ENCODE measurements at places on chromosomes 3 and 15. TPM values are rescaled to one million over a fixed set of nuclear protein-coding genes. Genes with fewer than 3 reads are reported as not detected.

RFTN1 gene
- 125 TPM for total RNA-seq

GRCh38 chr3:89227634-89228033, 120.2 kb downstream of the EPHA3 start:
- no peak for DNase-seq

C3orf22 gene
- not detected for total RNA-seq

CASR gene
- total RNA-seq, result not detected

DNA sequence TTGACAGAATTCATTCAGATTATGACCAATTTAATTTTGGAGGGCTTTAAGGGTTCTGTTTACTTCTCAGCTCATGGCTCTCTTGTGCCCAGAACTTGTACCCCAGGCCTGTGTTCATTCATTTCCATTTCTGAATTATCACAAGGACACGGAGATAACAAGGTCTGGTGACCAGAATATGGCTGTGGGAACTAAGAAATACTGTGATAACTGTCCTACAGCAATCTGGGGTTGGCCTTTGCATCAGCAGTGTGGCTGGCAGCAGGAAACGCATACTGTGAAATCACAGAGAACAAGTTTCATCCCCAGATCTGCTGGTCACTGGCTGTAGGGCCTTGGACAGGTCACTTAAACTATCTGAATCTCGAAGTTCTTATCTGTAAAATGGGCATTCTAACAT, 41.8 kb upstream of the TPM1 start:
- no peak for DNase-seq

- DNase-seq, result no peak
Measured at GRCh38 chr3:137764001-137764433, at the start of gene SOX14. SOX14 (plus strand) TSS chr3:137764315; CDS start chr3:137764785, 470 bp downstream.

TMEM212 gene
- not detected for total RNA-seq

DNA sequence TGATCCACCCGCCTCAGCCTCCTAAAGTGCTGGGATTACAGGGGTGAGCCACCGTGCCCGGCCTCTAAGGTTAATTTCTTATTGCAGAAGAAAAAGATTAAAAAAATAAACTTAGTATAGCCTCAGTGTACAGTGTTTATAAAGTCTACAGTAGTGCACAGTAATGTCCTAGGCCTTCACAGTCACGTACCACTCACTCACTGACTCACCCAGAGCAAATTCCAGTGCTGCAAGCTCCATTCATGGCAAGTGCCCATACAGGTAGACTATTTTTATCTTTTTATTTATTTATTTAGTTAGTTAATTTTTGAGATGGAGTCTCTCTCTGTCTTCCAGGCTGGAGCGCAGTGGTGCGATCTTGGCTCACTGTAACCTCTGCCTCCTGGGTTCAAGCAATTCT, 3.2 kb upstream of the FLNB start:
- no peak for DNase-seq

- no peak for DNase-seq
Measured at GRCh38 chr15:60713119-60714084, 234.5 kb upstream of the ICE2 start.

DPPA2 gene
- total RNA-seq, result not detected

- DNase-seq, result no peak
Measured at GRCh38 chr3:38725726-38726419, 76.4 kb upstream of the SCN5A start.

ZNF774 gene
- 0.50 TPM for total RNA-seq

DNA sequence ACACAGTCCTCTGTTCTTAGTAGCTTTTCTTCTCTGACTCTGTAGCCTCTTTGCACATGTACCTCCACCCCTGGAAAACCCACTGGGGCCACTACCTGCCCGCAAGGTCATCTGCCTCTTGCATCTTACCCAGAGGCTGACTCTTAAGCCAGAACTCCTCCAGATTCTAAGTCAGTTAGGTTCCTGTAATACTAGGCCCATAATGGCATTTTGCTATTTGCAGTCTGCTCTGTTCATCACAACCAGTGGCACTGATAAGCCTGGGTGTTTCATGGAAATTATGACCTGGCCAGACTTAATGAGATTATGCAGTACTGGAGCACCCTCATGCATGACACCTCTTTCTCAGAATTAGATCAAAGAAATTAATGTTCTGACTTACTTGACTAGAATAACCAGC, 31.7 kb upstream of the ATG7 start:
- DNase-seq, result no peak

BFSP2 gene
- total RNA-seq, result not detected

DNA sequence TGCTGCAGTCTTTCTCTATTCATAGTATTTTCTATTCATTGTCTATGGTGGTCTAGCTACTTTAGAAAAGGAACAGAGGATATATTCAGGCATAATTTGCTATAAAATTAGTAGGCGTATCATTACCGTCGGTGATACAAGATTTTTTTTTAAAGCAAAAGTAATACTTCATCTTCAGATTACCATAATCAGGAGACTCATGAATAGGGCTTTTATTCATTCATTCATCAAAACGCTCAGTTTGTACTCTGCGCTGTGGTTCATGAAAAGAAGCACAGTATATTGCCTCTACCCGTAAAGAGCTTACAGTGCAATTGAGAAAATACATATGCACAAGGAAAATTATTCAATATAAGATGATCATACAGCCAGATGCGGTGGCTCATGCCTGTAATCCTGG, 136.7 kb upstream of the CHRM5 start:
- DNase-seq, result no peak

GRCh38 chr15:65806397-65806796, 14.3 kb upstream of the DENND4A start:
- no peak for DNase-seq

GRCh38 chr15:41887893-41888292, 6.0 kb downstream of the SPTBN5 start:
- DNase-seq, result no peak

TAGLN3 gene
- total RNA-seq, result not detected

GRCh38 chr15:52295421-52296001, at the start of gene MYO5C:
MYO5C (minus strand) TSS chr15:52295804; CDS start chr15:52295636, 168 bp downstream.
- DNase-seq, result no peak

DNA sequence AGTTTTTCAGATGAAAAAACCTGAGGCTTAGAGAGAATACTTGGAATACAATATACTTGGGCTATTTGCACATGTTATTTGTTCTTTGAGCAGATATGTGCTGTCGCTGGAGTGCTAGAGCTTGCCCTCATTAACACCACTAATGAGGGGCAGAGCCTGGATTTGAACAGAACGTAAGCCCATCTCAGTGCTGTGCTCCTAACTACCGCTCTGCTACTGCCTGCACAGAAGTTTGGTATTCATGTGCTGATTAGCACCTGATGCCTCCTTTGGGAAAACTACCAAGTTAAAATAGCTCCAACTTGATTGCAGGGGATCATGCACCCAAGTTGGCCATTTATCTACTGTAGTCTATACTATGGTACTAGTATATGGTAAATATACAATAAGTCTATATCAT, 3.6 kb downstream of the GPR87 start:
- DNase-seq, result no peak

CPLX3 gene
- total RNA-seq, result not detected

GFM1 gene
- 91.2 TPM for total RNA-seq

TLR9 gene
- total RNA-seq, result 0.22 TPM

GRCh38 chr3:74287557-74287956, 326.9 kb downstream of the CNTN3 start:
- no peak for DNase-seq

- DNase-seq, result no peak
Measured at GRCh38 chr3:40523781-40524180, 979 bp upstream of the ZNF621 start.

DNA sequence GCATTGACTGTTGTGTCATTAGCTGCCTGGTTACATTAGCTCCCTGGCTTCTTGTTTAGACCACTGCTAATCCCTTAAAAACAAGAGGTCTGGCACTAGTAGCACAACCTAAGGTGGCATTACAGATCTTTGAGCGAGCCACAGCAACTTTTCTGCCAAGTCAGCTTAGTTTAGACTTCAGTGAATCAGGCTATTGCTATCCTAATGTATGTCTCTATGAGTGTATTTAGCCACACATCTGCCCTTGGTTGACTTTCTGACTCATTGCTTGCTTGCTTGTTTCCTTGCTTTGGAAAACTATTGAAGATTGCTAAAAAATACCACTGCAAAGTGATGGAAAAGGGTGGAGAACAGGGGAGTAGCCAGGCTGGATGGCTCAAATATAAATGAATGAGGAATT, 50.2 kb downstream of the CHP1 start:
- no peak for DNase-seq

DNA sequence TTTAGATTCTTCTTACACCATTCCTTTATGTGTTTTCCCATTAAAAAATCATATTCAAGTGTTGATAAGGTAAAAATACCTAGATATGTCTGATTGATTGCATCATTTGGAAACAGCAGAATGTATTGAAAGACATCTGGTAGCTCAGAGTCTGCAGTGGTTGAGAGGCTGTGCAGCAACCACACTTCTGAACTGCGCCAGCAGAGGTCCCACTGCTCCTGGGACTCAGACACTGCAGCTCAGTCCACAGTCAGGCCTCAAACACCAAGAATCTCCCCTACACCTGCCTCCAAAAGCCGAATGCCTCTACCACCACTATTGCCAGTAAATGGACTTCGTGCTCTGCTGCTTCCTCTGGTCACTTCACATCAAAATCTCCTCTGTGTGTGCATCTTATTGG, 176.9 kb upstream of the LMCD1 start:
- DNase-seq, result peak; percentile 61

DNA sequence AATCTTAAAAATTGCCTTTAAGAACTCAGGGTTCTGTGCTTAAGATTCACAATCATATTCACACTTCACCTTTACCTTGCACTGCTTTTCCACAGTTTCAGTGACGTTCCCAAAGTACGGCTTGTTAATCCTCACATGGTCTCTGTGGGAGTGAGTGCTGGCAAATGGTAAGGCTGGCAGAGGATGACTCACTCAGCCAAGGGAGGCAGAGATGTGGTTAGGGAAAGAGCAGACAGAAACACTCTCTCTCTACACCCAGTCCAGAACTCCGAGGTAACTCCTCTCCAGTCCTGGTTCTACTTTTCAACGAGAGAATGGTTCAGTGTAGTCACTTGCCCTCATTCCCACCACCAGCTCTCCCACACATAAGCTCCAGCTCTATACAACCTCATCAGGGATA, 33.1 kb downstream of the RASGRP1 start:
- no peak for DNase-seq

DNA sequence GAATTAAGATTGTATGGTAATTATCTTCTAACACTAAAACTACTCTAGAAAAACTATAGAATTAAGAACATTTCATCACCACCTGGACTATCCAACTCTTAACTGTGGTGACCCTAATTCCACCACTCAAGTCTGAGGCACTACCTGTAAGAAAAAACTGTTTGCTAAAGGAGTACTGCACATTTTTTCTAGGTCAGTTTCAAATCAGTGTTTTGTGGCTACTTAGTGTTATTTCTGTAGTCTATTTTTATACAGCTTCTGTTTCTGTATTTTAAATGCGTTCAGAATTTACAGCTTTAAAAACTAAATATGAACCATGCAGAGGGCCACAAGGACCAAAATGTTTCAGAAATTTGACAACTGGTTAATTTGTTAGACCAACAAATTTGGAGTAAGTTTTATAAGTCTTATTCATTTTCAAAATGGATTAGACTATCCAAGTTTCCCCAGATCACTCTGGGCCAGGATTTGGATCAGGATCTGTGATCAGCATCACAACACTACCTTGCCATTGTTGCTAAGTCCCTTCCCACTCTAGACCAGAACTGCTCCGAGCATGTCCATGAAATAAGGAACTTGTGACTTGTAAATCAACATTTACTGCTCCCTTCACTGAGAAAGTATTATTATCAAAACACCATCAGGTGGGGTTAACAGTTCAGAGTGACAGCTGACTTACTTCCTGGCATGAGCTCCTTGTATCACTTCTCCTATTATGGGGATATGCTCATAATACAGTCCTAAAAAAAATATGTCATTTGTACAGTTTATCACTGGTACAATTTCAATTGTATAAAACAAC, 8.6 kb downstream of the GLT8D1 start:
- DNase-seq, result no peak

ZNF501 gene
- total RNA-seq, result 6.0 TPM

HIGD2B gene
- total RNA-seq, result 0.33 TPM

DENND6A gene
- 15.5 TPM for total RNA-seq

DNA sequence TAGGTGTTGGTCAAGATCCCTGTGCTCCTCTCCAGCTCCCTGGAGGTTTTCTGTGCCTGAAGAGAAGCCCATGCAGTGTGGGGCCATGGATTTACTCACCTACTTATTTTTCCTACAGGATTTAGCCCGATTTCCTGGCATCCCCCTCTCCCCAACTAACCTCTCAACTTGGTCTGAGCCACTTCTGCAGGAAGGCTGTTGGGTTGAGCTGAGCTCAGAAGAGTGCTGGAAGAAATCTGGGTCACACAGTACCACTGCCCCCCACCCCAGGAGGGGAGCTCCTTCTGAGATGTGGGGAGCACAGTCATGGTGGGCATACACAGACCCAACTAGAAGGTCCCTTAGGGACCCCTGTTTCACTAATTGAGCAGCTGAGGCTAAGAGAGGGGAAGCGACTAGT, 34.4 kb upstream of the SLCO2A1 start:
- no peak for DNase-seq

DNA sequence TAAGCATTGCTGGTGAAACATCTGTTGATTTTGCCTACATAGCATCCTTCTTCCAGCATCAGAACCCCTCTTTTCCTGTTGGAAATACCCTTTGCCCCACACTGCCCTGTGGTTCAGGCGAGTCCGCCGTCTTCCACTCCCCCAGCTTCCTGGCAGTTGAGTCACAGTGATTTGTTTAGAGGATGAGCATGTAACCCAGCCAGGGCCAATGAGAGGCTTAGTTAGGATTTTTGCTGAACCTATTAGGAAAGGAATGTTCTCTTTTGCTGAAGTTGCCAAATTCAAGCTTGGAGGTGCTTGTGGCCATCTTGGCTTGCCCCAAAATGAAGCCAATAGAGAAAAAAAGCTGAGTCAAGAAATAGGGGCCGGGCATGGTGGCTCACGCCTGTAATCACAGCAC, 19.0 kb upstream of the MEX3B start:
- no peak for DNase-seq

WWTR1 gene
- 0.98 TPM for total RNA-seq

NR2E3 gene
- not detected for total RNA-seq

All from CD8-positive, alpha-beta memory T cell (primary cell).